ENCODE measurements at places on chromosomes 3 and 15.

DNA sequence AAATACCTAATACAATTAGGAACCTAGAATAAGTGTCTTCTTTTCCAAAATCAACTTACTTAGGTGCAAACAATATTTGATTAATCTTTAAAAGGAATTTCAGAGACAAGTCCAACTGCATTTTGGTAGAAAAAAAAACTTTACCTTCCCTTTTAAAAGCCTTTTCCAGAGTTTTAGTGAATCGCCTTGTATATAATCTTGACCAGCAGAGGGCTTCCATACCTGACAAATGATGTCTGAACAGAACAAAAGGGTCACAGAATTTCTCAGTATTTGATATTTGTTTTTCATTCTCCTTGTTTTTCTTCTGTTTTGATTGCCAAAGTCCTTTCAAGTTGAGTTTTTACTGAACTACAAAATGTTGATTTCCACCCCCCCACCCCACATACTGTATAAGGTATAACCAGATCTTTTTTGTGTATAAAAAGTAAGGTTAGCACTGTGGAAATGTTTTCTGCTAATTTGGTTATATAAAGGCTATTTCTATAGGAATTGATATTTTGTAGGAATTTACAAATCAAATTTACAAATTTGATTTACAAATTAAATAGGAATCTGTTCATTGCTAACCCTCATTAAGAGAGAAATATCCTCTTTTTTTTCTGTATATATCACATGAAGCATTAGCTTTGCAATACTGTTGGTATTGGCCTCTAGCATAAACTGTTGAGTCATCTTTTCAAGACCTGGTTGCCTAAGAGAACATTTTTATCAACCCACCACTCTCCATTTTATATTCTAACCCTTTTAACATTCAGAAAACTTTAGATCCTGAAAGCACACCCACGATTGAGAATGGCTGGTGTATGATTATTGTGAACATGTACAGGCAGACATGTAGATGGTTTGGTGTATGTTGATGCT, 464.1 kb upstream of the RARB start:
- DNase-seq: peak; percentile 8

DNA sequence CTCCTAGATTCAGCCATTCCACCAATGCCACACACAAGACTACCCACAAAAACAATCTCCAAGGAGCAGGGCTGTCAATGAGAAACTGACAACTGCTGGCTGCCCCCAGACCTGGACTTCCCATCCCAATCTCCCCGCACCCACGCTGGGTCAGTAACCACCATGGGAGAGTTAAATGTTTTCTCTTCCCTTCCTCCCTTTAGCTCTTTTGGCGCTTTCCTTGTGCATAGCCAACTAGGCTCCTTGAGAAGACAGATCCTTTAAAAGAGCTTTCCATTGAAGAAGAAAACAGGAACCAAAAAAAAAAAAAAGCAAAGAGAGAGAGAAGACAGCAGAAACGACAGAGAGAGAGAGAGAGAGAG, 8.3 kb downstream of the BCL6 start:
- DNase-seq: no peak

- no peak for DNase-seq
These were observed 217.5 kb downstream of the CHL1 start for GRCh38 chr3:414063-414462.

DNA sequence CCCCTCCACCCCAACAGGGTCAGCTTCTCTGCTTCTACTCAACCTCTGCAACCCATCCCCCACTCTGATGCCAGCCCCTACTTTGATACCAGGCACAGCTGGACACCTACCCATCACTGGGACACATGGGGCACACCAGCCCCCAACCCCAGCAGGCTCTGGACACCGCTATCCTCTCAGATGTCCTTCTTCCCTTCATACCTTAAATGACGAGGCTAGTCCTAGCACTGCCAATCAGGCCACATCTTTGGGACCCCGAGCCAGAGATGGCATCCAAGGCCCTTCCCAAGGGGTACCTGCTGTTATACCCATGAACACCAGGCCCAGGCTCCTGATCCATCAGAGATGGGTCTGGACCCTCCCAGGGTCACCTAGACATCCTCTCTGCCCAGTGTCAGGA, 10.6 kb downstream of the POC1A start:
- no peak for DNase-seq

- no peak for DNase-seq
These were observed 68.4 kb downstream of the SLC12A8 start for GRCh38 chr3:125143982-125144652.

DNA sequence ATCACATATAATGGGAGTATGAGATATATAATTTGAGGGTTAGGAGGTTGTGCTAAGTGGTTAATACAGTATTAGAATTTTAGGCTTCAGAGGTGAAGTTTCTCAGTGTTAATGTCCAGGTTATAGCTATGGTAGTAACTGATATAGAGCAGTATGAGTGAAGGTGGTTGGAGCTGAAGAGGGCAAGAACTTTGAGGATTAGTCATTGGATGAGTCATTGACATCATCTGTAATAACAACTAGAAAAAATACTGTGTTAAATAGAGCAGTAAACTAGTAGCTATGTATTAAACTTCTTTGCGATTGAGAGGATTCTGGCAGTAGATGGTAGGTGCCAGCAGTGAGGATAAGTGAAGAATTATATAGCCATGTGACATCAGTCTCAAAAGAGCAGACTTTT, 47.5 kb upstream of the EIF3J start:
- peak; percentile 79 for DNase-seq

- no peak for DNase-seq
These were observed 151.5 kb upstream of the C2CD4B start for GRCh38 chr15:62316413-62317060.

DNA sequence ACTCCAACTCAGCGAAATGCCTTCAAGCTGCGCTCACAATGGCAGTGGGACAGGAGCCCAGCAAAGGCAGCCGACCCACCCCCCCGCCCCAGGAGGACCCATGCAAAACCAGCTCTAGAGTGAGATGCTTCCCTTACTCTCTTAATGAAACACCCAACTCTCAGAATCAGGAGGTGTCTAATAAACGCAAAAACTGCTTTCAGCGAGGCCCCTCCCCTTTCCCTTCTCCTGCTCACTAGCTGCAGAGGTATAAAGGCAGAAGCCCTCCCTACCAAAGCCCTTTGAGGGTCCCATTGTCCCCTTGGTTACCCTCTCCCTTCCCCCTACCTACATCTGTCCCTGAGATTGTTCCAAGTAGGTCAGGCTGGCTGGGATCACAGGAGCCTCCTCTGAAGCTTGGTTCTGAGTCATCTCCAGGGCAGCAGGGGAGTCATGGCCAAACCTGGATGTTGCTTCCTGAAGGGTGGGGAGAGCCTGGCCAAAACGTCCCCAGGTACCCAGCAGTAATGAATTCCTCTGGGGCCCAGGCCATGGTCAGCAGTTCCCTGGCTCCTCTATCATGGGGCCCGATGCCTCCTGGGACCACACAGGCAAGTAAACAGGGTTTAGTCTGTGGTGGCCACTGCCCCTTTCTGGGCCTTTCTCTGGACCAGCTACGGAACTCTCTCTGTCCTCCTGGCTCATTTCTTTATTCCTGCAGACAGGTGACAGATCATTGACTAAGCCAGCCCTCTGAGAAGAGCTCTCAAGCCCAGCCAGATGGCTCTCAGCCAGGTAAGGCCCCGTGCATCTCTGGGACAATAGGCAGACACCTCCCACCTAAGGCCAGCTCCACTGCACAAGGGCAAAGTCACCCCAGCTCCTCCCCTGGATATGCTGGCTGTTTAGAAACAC, 8.6 kb downstream of the KLHL25 start:
- no peak for DNase-seq

DNA sequence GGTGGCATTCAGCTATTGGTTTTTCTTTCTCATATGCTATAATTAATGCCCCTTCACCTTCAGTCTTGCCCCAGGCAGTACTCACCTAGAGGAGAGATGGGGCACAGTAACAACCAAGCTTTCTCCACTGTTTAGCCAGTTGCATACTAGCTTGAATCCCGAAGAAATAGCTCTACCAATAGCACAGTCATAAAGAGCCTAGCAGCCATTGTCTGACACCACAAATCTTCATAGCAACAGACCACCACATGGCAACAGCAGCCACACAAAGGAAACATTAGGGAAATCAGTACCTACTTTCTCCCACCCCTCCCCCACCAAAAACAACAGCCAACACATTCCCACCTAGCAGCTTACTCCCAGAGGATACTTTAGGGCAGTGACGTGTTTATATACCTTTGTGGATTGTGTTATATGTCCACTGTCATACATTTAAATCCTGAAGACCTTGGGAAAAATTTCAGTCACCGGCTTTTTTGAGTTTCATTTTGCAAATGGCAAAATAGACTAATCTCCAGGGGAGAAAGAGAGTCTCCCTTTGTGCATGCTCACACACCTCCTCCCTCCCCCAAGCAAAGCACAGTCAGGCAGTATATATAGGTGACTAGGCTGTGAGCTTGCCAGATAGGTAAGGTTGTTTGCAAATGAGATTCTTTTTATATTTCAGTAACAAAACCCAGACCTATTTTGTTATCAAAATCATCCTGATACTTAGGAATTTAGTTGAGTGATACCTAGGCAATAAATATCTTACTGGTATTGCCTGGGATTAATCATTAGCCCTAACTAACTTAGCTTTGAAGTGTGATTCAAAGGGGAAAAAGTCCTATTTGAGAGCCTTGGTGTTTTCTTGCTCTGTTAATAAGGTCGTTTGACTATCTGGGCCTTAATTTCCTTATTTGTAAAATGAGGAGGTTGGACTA, 140.6 kb downstream of the RBPMS2 start:
- no peak for DNase-seq

- DNase-seq: no peak
These were observed 672.5 kb downstream of the NSUN3 start for GRCh38 chr3:94735354-94735753.

GRCh38 chr15:35696767-35697231, 150.8 kb upstream of the DPH6 start:
- DNase-seq: peak; percentile 81
